ENCODE measurements at places on chromosomes 1 and 21. TPM values are rescaled to one million over a fixed set of nuclear protein-coding genes. Genes with fewer than 3 reads are reported as not detected.

SLC9C2 gene
- total RNA-seq, result not detected

ELF3 gene
- total RNA-seq, result under 0.01 TPM

C1QB gene
- total RNA-seq, result not detected

TRNAU1AP gene
- 33.1 TPM for total RNA-seq

C4BPA gene
- total RNA-seq, result not detected

PDE9A gene
- total RNA-seq, result 1.9 TPM

KCNC4 gene
- total RNA-seq, result 10.9 TPM

ALX3 gene
- not detected for total RNA-seq

SYT14 gene
- 3.3 TPM for total RNA-seq

RIMS3 gene
- 0.44 TPM for total RNA-seq

RIPPLY3 gene
- not detected for total RNA-seq

PIGV gene
- 13.8 TPM for total RNA-seq

RNF19B gene
- total RNA-seq, result 24.0 TPM

CCDC27 gene
- total RNA-seq, result not detected

MTARC2 gene
- total RNA-seq, result 1.5 TPM

USP1 gene
- total RNA-seq, result 31.5 TPM

NCAM2 gene
- total RNA-seq, result 2.5 TPM

KCNT2 gene
- 1.8 TPM for total RNA-seq

SZRD1 gene
- 24.2 TPM for total RNA-seq

SMIM1 gene
- 0.55 TPM for total RNA-seq

GSTM3 gene
- 43.3 TPM for total RNA-seq

TTC22 gene
- not detected for total RNA-seq

GBP2 gene
- total RNA-seq, result 31.6 TPM

AUNIP gene
- total RNA-seq, result 5.6 TPM
